ENCODE measurements at places on chromosomes 13 and 19. TPM values are rescaled to one million over a fixed set of nuclear protein-coding genes. Genes with fewer than 3 reads are reported as not detected.

Gene NLRP4
- total RNA-seq: not detected

Gene APOC4
- not detected for total RNA-seq

Gene NFILZ
- not detected for total RNA-seq

Gene CYP4F12
- not detected for total RNA-seq

Gene OSCAR
- 0.54 TPM for total RNA-seq

Gene ZNF155
- 6.8 TPM for total RNA-seq

Gene MISP
- not detected for total RNA-seq

Gene KLK2
- not detected for total RNA-seq

Gene ZNF77
- total RNA-seq: 0.76 TPM

Gene C19orf73
- total RNA-seq: not detected

Gene COMP
- total RNA-seq: 96.6 TPM

Gene SIPA1L3
- total RNA-seq: 12.1 TPM

Gene NDUFA7
- 30.7 TPM for total RNA-seq

Gene CCL25
- total RNA-seq: not detected

Gene MYH14
- not detected for total RNA-seq

Gene DCT
- total RNA-seq: not detected

Gene FBXO27
- 0.54 TPM for total RNA-seq

DNA sequence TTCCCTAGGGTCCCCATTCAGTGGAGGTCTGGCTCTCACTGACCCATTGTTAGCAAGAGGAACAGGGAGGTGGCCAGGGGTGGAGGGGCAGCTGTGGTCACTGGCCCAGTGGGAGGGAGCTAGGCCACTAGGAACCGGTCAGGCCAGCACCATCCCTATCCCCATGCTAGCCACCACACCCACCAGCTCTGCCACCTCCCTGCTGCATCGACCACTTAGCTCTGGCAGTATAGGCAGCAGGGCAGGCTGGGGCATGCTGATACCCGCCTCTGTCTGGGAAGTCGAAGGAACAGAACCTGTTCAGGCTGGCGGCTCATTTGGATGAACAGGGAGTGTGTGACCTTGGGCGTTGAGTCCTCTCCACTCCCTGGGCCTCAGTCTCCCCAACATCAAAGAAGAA is 4.7 kb downstream of the PPP1R13L start:
- DNase-seq: no peak

- no peak for DNase-seq
These were observed 7.2 kb upstream of the SERTM1 start for GRCh38 chr13:36666477-36667229.

DNA sequence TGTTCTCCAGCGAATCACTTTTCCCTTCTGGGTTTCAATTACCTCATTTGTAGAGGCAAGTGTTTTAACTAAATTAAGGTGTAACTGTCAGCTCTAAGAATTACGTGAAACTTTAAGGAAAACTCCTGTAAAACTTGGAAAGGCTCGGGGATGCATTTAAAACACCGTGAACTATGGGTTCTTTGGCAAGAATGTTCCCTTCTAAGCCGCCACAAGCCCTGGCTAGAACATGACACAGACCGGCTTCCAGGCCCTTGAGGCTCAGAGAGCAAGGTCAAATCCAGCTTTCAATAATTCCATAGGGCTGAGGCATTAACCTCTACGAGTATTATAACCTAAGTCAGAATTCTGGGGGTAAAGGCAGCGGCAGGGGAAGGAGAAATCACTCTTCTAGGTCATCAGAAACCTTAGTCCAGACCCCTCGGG is 685 bp downstream of the VWA8 start:
- DNase-seq: peak; percentile 71

DNA sequence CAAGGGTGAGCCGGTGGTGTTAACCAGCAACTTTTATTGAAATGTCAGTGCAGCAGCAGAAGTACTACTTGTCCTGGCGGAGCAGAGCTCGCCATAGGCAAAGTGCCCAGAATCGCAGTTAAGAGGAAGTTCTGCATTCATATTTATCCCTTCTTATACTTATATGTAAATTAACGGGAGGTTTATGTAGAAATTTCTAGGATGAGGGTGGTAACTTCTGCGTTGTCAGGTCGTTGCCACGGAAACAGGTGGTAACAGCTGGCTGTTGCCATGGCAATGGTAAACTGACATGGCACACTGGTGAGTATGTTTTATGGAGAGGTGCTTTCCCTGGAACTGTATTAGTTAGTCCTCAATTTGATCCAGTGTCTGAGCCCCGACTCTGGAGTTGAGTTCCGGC is 2494.9 kb upstream of the PCDH20 start:
- no peak for DNase-seq

DNA sequence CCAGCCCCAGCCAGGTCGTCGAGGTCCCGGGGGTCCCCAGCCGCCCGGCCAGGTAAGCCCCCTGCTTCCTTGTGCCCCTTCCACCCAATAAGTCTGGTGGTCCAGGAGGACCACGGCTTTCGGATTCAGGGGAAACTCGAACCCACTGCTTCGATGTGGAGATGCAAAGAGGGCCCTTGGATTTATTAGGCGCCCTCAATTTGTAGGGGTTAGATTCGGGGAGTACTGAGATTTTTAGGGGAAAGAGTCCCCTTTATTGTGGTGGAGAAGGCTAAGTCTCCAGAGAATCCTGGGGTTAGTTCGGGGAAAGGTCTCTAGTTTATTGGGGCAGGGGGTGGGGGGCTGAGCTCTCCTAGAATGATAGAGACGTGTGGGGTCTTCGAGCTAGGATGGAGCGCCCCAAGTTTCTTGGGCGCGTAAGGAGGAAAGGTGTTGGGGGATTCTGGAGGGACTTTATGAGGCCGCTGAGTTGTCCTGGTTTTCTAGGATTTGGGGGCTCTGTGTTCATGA is 3.8 kb upstream of the LTBP4 start:
- DNase-seq: no peak

DNA sequence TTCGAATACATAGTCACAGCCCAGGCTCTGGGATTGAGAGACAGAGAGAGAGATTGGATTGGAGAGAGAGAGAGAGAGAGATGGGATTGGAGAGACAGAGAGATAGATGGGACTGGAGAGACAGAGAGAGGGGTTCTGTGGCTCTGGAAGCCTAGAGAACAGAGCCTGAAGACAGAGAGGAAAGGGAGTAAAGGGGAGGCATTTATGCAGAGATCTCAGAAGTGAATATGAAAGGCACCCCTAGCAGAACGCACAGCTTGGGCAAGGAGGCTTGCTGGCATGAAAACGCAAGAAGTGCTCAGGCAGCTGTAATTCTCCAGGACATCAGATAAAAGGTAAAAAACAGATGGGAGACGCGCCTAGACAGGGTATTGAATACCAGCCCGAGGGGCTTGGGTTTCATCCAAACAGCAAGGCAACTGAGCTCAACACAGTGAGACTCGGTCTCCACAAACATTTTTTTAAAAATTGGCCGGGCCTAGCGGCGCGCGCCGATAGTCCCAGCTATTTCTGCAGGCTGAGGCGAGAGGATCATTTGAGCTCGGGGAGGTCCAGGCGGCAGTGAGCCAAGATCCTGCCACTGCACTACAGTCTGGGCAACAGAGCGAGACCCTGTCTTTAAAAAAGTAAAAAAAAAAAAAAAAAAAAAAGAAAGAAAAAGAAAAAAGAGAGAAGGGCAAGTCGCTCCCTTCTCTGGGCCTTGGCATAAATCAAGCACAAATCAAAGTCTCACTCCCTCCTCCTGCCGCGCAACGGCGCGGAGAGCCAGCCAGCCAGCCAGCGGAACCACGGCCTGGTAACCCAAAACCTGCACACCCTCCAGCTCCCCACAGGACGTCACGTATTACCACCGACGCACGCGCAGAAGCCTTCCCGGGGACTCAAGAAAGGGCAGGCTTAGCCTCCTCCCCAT is 774 bp upstream of the PPP2R1A start:
- DNase-seq: peak; percentile 75

- DNase-seq: peak; percentile 93
These were observed 16.8 kb downstream of the SPC24 start for GRCh38 chr19:11138601-11139300.

DNA sequence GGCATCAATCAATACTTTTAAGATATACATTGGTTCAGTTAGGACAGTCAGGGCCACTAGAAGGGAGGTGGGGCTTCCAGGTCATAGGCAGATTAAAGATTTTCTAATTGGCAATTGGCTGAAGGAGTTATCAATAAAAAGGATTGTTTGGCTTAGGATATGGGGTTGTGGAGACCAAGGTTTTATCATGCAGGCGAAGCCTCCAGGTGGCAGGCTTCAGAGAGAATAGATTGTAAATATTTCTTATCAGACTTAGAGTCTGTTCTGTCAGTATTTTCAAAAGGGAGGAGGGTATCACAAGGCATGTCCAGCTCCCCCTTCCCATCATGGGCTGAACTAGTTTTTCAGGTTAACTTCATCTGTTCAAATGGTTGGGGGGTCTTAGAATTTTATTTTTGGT is 77.4 kb upstream of the FARP1 start:
- no peak for DNase-seq

DNA sequence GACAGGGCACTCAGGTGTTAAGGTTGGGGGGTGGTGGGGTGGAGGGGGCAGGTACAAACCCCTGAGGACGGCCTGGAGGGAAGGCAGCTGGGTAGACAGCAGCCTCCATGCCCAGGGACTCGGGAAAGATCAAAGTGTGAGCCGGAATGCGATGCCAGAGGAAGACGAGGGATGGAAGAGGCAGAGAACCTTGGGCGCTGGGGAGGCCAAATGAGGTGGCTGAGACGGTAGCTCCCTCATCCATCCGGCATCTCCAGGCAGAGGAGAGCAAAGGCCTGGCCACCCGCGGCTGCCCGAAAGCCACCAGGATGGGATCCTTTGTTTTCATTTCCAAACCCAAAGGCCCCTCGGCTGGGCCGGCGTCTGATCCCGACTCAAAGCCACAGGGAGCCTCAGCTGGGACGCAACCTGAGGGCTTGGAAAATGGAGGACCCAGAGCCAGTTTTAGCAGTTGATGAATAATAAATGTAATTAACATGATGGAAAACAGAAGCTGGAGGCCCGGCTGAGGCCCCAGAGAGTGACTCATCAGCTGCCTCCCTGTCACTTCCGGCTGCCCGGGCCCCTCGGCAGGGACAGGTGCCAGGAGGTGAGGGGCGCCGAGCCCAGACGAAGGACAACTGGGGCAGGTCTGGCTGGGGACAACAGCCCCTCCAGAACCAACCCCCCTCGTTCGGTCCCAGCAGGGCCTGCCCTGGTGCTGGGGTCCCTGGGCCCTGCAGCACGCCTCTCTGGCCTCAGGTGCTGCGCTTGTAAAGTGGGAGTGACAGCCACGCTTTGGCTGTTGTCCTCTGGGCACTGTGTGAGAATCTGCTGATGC is 61.6 kb downstream of the CEBPG start:
- peak; percentile 60 for DNase-seq

GRCh38 chr19:13492128-13492527 is 14.2 kb downstream of the CACNA1A start:
- DNase-seq: peak; percentile 89

DNA sequence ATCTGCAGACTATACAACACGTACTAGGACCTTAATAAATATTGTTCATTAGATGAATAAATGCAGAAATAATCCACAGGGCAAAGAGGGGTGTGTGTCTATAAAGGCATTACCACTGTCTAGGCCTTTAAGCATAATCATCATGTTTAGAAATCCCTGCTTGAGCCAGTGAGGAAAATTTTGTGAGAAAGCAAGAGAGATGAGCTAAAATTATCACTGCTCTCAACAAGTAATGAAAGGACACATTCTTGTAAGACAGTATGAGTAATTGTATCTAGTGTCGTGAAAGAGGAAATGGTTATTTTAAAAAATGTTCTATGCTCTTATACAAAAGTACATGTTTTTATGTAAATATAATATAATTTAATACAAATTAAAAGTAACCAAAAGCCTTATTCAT is 1699.4 kb downstream of the PCDH9 start:
- no peak for DNase-seq

GRCh38 chr19:5144545-5145179 is 175.7 kb downstream of the KDM4B start:
- no peak for DNase-seq

GRCh38 chr13:20566468-20566897 is 474 bp upstream of the IFT88 start:
- DNase-seq: peak; percentile 93

GRCh38 chr19:42202290-42202880 is 15.1 kb downstream of the DEDD2 start:
- DNase-seq: no peak

DNA sequence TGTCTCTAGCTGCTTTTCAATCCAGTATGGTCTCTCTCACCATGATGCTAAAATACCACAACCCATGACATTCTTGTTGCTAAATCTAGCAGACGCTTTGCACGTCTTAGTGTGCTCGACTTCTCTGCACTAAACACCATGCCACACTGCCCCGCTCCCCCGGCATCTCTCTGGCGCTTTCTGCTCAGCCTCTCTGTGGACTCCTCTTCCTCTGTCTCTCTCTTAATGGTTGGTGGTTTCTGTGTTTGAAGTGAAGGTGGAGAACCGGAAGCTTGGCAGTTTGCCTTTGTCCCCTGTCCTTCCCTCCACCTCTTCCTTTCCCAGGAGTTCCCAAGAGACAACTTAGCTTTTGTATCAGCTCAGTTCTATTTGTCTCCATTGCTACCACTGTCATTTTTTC is 8.8 kb downstream of the ERCC5 start:
- no peak for DNase-seq

DNA sequence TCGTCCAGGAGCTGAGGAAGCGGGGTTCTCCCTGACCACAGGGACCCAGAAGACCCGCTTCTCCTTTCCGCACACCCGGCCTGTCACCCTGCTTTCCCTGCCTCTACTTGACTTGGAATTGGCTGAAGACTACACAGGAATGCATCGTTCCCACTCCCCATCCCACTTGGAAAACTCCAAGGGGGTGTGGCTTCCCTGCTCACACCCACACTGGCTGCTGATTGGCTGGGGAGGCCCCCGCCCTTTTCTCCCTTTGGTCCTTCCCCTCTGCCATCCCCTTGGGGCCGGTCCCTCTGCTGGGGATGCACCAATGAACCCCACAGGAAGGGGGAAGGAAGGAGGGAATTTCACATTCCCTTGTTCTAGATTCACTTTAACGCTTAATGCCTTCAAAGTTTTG is 18.9 kb downstream of the VASP start:
- peak; percentile 67 for DNase-seq

DNA sequence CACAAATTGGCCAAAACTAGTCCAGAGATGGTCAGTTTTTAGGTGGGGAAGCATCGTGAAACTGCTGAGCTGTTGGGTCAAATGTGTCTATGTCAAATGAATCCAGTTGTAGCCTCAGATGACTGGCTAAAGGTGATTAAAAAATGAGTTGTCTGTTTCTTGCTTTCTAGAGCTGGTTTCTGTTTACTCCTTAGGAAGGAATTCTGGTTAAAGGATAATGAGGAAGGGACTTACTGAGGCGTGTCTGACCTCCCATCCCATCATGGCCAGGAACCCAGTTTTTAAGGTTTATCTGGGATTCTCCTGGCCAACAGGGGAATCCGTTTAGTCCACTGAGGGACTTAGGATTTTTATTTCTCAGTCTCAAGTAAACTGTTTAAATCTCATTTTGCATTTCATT is 256.5 kb downstream of the UQCRFS1 start:
- DNase-seq: no peak

- peak; percentile 90 for DNase-seq
These were observed 5.6 kb downstream of the BCL3 start for GRCh38 chr19:44753932-44754749.

DNA sequence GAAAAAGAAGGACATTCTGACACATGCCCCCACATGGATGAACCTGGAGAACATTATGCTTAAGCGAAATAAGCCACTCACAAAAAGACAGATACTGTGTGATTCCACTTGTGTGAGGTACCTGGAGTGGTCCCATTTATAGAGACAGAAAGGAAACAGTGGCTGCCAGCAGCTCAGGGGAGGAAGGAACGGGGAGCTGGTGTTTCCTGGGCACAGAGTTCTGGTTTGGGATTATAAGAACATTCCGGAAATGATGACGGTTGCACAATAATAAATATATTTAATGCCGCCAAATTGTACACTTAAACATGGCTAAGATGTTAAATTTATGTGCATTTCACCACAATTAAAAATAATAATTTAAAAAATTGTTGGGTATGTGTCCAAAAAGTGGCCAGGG is 33.0 kb downstream of the SERP2 start:
- no peak for DNase-seq

All from GM23248 (cell line).